CD4-positive, alpha-beta T cell treated with Interferon alpha-2 for 1 hour (primary cell): ENCODE measurements at places on chromosomes 6 and 20.

DNA sequence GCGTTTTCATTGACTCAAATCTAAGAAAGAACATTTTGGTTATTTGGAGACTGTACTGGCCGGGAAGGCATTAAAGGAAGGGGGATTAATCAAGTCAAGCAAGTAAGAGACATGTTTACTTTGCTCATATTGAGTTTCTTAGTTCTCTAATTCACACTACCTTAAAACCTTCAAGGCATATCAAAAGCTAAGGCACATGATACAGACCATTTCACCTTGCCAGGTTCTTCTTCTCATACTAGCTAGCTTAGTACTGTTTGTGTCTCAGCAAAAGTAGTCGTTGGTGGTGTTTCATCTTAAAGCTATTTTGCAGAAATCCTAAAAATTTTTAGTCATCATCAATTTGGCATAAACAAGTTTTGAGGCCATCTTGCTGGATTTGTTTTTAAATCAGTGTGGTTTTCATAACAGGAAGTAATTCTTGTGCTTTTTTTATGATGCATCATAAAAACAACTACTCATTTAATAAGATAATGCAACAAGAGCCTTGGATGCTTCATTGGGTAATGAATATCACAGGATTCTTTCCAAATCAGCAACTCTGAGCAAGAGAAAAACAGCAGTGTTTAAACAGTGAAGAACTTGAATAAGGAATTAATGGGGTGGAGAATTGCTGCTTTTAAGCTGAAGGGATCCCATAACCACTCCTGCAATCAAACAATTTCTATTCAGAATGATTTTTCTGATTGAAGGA is 425.3 kb downstream of the EPM2A start:
- DNase-seq: no peak

DNA sequence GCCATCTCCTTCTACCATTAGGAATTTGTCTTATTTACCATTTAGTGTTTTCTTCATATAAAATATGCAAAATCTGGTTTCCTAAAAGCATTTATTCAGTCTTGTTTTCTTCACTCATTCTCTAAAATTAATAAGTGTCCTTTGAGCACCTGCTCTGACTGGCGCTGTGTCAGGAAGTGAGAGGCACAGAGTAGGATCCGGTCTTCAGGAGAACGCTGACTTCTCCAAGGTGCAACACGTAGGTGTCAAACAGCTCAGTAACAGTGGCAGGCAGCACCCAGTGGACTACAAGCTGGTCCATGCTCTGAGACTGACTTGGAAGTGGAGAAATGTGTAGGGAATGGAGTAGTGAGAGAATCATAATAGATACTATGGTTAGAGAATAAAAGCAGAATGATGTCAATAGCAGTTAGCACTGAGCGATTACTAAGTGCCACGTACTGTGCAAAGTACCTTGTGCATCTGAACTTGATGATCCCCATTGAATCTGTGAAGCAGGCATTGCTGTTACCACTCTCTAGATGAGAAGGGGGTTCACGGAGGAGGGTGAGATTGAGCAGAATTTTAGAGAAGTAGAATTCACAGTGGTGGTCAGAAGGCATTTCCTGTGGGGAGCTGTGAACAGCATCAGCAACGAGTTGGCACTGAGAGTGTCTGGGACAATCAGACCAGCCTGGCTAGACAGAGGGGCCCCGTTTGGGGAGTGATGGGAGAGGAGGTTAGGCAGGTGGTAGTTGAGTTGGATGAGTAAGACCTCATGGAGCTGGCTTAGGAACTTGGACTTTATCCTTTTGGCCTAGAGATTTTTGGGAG is 569.8 kb downstream of the QKI start:
- no peak for DNase-seq

DNA sequence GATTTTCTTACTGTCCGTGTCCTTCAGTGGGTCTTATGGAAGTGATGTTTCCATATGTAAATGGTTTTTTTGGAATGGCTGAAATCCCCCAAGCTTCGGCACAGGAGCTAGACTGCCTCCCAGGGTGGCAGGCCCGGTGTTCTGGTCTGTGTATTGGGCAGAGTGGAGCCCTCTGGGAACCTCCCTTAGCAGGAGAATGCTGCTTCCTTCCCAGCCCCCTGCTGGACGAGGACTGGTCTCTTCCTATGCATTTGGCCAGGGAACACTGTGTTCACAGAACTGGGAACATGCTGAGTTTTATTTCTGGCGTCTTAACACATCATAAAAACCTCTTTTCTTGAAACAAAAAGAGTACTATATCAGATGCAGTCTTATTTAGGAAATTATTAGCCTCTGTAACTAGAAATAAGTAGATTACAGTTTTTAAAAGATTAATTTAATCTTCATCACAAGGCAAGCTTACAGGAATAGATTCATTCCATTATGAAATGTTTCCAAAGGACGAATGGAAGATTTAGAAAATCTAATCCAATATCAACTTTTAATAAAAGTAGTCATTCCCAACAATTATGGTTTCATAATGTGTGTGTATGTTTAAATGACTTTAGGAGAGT is 56.6 kb downstream of the SYTL3 start:
- no peak for DNase-seq

GRCh38 chr6:152979116-152979515 is 3.7 kb downstream of the FBXO5 start:
- DNase-seq: no peak

DNA sequence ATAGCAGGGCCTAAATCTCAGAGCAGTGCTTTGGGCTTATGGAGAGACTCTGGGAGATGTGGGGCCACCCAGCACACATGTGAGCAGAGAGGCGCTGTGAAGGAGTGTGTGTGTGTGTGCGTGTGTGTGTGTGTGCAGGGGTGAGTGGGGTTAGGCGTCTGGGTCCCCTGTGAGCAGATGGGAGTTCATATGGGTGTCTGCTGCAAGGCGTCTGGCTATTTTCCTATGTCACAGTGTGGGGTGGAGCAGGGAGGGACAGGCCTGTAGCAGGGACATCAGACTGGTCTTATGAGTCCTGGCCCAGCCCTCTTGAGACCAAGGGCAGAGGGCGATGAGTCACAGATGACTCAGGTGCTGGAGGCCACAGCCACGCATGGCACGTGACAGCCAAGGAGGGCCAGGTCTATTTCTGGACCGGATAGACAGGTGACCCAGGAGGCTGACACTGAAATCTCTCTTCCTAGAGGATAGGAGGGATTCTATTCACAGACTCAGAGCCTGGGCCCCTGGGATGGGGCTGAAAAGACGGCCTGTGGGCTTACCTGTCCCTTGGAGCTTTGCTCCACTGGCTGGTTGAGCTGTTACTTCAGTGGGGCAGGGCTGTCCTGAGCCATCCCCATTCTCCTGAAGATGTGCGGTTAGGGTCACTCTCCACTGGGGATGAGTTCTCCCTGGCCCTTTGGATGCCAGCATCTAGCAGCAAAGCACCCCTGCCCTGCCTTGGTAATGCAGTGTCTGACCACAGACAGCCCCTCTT is 28.9 kb downstream of the VEGFA start:
- no peak for DNase-seq

GRCh38 chr6:98977671-98978292 is 30.0 kb upstream of the FBXL4 start:
- DNase-seq: no peak

DNA sequence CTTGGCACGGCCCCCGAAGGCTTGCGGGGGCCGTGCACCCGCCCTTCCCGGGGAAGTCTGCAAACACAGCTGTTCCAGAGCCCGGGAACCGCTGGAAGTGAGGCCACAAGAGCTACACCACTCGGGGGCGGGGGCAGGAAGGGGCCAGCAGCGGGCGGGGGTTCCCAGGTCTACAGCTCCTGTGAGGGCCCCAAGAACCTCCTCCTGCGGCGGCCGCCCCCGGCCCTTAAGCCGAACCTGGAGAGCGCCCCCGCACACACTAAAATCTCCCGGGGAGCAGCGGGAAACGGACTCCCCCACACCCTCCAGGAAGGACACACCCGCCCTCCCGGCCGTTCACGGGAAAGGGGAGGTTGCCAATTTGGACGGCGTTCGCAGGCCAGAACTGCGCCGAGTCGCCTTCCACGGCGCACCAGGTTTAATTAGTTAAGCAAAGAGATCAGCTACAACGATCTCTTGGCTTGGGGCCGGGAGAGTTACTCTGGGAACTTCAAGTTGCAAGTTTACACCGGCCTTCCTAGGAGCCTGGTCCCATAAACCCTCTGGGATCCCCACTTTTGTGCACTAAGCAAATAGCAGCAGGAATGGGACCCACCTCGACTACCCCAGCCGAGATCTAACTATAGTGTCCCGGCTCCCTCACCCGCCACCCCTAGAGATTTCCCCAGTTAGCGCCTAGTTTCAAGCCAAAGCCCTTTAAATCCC is 1.7 kb downstream of the JAG1 start:
- no peak for DNase-seq

DNA sequence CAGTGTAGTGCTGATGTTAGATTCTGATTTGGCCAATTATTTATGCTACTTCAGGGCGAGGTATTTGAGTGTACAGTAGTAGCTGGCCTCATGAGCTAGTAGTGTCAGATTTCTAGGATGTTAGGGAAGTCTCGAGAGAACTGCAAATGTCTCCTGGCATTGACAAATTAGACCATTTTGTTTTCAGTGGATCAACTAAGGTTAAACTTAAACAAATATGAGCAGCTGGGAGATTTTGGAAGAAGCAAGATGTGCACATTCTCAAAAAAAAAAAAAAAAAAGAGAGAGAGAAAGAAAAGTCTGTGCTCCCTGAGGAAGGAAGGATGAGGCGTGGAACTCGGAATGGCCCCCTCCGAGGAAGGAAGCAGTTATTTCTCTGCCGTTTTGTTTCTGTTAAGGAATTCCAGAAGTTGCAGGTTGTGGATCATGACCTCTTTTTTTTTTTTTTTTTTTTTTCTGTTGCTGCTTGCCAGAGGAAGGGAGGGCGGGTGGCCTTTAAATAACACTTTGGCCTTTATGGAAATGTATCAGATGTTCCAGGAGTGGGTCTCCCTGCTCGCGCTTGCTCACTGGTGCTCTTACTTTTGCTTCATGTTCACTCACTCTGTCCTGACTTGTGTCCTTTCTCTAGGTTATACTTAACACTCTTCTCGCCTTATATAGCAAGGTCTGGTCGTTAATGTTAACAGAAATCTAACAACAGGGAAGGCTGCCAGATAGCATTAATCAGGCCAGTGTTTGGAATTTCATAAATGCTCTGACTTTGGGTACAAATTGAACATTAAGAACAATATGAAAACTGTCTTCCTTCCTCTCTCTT is 124.4 kb downstream of the TCP11 start:
- no peak for DNase-seq

DNA sequence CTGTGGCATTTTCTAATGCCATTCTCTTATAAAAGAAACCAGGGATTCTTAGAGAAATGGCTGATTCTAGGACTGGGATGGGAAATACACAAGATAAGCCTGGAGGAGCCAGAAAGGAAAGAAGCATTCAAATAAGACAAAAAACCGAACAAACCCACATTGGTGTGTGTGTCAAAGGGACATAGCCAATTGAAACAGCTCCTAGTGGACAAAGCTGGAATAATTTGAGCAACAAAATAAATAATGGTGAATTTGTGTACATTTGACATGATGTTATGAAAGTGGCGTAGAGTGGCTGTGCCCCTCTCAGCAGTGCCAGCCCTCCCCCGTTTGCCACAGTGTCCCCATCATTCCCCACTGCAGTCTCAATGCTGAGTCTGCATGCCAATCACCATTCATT is 55.5 kb downstream of the B3GAT2 start:
- no peak for DNase-seq

DNA sequence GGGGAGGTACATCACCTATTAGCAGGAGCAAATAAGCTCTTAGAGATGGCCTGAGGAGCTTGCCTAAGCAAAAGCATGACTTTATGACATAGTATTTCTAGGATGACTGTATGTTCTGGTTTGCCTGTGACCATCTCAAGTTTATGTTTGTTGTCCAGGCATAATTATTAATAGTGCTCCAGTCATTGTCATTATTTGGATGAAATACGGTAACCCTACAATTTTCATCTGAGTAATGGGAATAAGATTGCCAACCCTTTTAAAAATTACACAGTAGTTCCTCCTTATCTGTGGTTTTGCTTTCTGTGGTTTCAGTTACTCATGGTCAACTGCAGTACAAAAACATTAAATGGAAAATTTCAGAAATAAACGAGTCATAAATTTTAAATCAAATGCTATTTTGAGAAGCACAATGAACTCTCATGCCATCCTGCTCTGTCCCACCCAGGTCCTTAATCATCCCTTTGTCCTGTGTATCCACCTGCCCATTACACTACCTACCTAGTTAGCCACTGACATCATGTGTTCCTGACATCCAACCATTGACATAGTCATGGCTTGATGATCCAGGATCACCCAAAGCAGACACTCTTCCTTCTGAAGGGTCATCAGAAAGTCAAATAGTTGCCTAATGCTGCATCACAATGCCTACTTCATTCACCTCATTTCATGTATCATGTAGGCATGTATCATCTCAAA is 27.0 kb upstream of the TFB1M start:
- DNase-seq: no peak

DNA sequence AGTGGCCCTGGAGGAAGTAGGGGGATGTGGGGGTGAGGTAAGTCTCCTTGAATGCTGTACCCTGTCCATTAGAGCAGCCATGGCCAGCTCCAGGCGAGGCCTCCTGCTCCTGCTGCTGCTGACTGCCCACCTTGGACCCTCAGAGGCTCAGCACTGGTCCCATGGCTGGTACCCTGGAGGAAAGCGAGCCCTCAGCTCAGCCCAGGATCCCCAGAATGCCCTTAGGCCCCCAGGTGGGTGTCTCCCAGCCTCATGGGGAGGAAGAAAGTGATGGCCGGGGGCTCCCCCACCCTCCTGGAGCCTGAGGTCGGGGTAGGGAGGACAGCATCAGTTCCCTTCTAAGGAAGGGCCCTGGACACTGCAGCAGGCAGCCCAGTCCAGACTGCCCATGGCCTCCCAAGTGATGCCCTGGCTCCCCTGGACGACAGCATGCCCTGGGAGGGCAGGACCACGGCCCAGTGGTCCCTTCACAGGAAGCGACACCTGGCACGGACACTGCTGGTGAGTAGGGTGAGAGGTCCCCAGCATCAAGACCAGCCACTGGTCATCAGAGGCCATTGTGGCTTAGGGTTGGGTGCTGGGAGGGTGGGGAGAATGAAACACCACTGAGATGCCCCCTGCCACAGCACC is 1.0 kb downstream of the GNRH2 start:
- no peak for DNase-seq

- no peak for DNase-seq
These were observed 512.3 kb downstream of the HDGFL1 start for GRCh38 chr6:23081701-23082100.

GRCh38 chr20:17601957-17602356 is 32.1 kb downstream of the DSTN start:
- DNase-seq: no peak

- DNase-seq: no peak
These were observed 35.8 kb downstream of the METTL24 start for GRCh38 chr6:110322151-110322873.

- DNase-seq: no peak
These were observed 411.7 kb downstream of the C6orf118 start for GRCh38 chr6:164897523-164898235.

- no peak for DNase-seq
These were observed 1085.6 kb downstream of the KIF16B start for GRCh38 chr20:15487682-15488081.

GRCh38 chr20:3751675-3752385 is 15.7 kb downstream of the ADISSP start:
- peak; percentile 75 for DNase-seq

- DNase-seq: no peak
These were observed 1.7 kb downstream of the PMEPA1 start for GRCh38 chr20:57707849-57708693.
